Left ventricle myocardium inferior (tissue), 1 donor: ENCODE measurements at places on chromosomes 2 and 18. TPM values are rescaled to one million over a fixed set of nuclear protein-coding genes. Genes with fewer than 3 reads are reported as not detected.

DNA sequence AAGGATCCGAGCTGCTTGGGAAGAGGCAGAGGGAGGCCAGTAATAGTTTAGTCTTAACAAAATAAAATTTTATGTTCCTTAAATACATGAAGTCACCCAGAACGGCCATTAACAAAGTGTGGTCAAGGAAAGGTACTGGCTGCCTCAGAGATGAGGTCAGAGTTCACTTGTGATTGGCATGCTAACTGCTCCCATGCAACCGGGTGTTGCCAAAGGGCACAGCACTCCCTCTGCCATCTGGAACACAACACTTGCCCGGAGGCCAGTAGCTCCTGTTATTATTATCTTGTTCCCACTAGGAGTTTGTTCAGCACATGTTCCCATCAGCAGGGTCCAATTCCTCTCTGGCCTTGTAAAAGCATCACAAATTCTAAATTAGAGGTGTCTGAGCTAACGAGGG lies 207.0 kb downstream of the CYP26B1 start:
- peaks cover 24% of the 10 kb centered on the region for H3K4me1 ChIP-seq
- H3K4me3 ChIP-seq = no peak overlapping the region

Gene CCDC138
- 1.1 TPM for total RNA-seq

- H3K36me3 ChIP-seq = no peaks in the 10 kb centered on the region
- H3K27me3 ChIP-seq = peaks cover 56% of the 10 kb centered on the region
- H3K4me3 ChIP-seq = no peak overlapping the region
- DNase-seq = no peak
- H3K4me1 ChIP-seq = no peaks in the 10 kb centered on the region
Observed at GRCh38 chr2:176467595-176467994, 198.4 kb downstream of the MTX2 start.

Gene CRYBA2
- total RNA-seq = not detected

- no peaks in the 10 kb centered on the region for H3K4me1 ChIP-seq
- H3K27me3 ChIP-seq = no peaks in the 10 kb centered on the region
- H3K27ac ChIP-seq = no peak overlapping the region
Observed at GRCh38 chr2:166592750-166593149, 98.7 kb upstream of the SCN7A start.

Gene GNLY
- 1.5 TPM for total RNA-seq

- DNase-seq = no peak
- H3K27me3 ChIP-seq = no peaks in the 10 kb centered on the region
- H3K4me1 ChIP-seq = no peaks in the 10 kb centered on the region
- no peaks in the 10 kb centered on the region for H3K36me3 ChIP-seq
- no peak overlapping the region for H3K27ac ChIP-seq
Observed at GRCh38 chr2:151971301-151972051, 127.4 kb downstream of the CACNB4 start.

GRCh38 chr2:75994759-75995158 lies 284.0 kb upstream of the GCFC2 start:
- H3K36me3 ChIP-seq = no peaks in the 10 kb centered on the region
- H3K27me3 ChIP-seq = no peaks in the 10 kb centered on the region
- H3K27ac ChIP-seq = no peak overlapping the region
- DNase-seq = no peak
- H3K4me1 ChIP-seq = no peaks in the 10 kb centered on the region

- H3K4me1 ChIP-seq = peaks cover 24% of the 10 kb centered on the region
- DNase-seq = no peak
- H3K27me3 ChIP-seq = no peaks in the 10 kb centered on the region
- H3K27ac ChIP-seq = peak overlapping the region; percentile 66
Observed at GRCh38 chr2:10284108-10284870, 18.4 kb upstream of the HPCAL1 start.

DNA sequence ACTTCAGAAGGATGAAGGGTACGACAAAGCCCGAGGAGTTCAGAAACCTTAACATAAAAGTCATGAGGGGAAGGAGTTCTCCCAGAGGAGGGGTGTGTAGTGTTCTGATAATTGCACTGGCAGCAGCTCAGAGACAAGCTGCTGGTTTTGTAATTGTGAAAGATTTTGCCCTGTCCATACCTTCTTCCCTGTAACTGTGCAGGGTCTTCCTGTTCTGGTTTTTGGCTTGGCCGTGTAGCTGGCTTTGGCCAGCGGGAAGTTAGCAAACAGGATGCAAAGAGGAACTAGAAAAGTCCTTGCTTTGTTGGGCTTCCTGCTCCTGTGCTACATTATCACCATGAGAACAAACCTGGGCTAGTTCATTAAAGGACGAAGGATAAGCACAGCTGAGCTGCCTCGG lies 160.8 kb downstream of the LPIN1 start:
- H3K4me1 ChIP-seq = no peaks in the 10 kb centered on the region
- H3K27ac ChIP-seq = no peak overlapping the region

DNA sequence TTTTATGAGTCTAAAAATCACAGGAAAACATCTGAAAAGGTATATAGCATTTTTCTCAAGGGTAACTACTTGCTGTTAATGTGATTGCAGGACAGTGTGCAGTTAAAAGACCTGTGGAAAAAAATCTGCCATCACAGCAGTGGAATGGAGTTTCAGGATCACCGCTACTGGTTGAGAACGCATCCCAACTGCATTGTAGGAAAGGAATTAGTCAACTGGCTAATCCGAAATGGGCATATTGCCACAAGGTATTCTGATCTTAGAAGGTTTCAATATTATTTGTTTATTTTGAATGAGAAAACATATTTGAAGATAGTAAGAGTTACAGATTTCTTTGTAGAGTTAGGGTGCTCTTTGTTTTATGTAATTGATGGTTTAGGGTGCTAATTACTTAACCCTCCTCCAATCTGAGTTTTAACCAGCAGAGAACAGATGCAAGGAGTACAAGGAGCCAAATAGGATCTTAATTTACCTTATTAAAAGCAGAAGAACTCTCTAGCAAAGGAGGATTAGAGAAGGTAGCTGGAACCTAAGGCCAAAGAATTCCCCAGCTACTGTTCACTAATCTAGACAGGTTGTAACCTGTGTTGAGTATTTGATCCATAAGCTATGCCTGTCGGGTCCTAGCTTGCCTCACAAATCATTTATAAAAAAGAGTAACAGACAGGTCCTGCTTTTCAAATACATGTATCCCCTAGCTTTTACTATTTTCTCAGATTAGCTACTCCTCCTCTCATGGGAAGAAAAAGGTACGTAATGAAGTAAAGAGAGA lies 35.0 kb downstream of the PIKFYVE start:
- H3K36me3 ChIP-seq = peaks cover 80% of the 10 kb centered on the region
- no peak overlapping the region for H3K27ac ChIP-seq
- no peak for DNase-seq
- H3K4me3 ChIP-seq = no peak overlapping the region
- no peaks in the 10 kb centered on the region for H3K4me1 ChIP-seq

- no peaks in the 10 kb centered on the region for H3K27me3 ChIP-seq
- H3K4me1 ChIP-seq = no peaks in the 10 kb centered on the region
- DNase-seq = no peak
- peaks cover 44% of the 10 kb centered on the region for H3K36me3 ChIP-seq
- no peak overlapping the region for H3K27ac ChIP-seq
- no peak overlapping the region for H3K4me3 ChIP-seq
Observed at GRCh38 chr2:9463698-9464034, 10.7 kb upstream of the IAH1 start.

Gene LOXHD1
- total RNA-seq = 0.49 TPM

- no peak for DNase-seq
- H3K27me3 ChIP-seq = no peaks in the 10 kb centered on the region
- H3K4me1 ChIP-seq = no peaks in the 10 kb centered on the region
- no peak overlapping the region for H3K27ac ChIP-seq
- no peak overlapping the region for H3K4me3 ChIP-seq
Observed at GRCh38 chr18:1906421-1906820, 664.9 kb downstream of the METTL4 start.

DNA sequence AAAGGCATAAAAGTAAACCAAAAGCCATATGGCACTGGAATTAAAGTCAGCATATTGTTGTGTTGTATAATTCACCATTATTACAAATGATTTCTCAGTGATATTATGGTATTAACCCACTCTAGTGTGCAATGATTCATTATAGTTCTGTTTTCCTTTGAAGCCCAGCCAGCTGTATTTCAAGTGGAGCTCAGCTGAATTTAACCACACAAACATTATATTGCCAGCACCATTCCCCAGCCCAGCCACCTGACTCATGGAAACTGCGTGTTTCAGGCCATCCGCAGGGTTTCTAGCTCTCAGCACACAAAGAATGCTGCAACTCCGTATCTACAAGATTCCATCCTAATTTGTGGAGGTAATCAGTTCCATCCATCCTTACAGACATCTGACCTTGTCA lies 166.8 kb upstream of the CHAC2 start:
- no peak overlapping the region for H3K4me3 ChIP-seq
- no peak overlapping the region for H3K27ac ChIP-seq
- H3K4me1 ChIP-seq = no peaks in the 10 kb centered on the region
- H3K27me3 ChIP-seq = no peaks in the 10 kb centered on the region

- no peak overlapping the region for H3K4me3 ChIP-seq
- no peak for DNase-seq
- H3K27ac ChIP-seq = no peak overlapping the region
- H3K36me3 ChIP-seq = no peaks in the 10 kb centered on the region
- H3K27me3 ChIP-seq = peaks cover 11% of the 10 kb centered on the region
Observed at GRCh38 chr2:120556911-120557310, 178.8 kb upstream of the GLI2 start.

Gene NEU4
- not detected for total RNA-seq
